ENCODE measurements at places on chromosomes 7 and 10.

- DNase-seq, result no peak
Observed at GRCh38 chr10:24463611-24464426, 254.9 kb downstream of the KIAA1217 start.

DNA sequence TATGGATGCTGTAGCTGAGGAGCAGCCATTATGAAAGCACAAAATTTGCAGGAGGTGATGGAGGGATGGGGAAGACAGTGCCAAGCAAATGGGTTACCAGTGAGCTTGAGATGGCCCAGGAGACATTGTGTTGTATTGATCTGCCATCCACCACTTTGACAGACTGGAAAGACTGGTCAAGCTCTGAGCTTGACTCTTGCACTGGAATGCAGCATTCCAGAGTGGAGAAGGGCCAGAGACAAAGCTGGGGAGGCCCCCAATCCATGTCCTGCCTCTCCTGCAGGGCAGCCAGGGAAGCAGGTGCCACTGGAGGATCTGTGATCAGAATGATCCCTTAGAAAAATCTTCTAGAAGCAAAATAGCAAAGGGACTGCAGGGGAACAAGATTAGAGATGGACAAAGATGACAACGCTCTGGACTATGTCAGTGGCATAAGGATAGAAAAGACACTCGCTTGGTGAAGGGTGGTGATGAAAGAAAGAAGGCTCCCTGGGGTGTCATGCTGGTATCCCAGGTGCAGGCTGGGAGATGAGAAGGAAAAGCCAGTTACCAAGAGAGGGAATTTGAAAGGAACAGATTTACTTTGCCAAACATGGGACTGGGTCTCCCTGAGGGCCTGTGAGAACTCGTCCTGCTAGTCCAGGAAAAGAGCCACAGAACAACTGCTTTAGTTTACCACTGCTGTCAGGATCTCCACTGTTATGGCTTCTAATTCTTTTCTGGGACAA is 5.0 kb downstream of the GSDME start:
- DNase-seq, result no peak

DNA sequence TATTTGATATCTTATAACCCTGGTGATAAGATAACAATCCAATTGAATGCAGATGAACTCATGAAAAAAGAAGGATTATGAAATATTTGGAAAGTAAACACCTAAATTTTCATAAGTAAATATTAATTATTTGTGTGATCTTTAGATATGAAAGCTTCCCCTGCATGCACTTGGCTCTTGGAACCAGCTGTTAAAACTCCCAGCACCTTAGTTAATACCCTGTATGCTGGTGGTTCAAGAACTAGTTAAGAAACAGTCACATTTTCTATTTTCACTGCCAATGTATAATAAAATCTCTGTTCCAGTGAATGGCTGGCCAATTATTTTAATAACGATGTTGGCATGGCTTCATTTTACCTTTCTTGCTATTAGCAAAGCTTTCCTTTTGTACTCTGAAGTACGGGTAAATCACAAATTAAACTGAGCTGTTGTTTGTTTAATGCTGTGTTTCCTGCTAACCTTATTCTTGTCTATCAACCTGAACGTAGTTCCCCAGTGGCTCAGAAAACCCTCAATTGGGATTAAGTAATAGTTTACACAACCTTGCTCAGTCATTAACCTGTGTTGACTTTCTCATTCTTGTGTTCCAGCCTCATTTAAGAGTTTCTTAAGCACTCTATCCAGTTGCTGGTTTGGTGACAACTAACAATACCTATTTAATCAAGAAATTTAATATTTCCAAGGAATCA is 38.9 kb downstream of the MET start:
- no peak for DNase-seq

GRCh38 chr10:46234026-46234425 is 52.8 kb upstream of the ANTXRL start:
- DNase-seq, result no peak

DNA sequence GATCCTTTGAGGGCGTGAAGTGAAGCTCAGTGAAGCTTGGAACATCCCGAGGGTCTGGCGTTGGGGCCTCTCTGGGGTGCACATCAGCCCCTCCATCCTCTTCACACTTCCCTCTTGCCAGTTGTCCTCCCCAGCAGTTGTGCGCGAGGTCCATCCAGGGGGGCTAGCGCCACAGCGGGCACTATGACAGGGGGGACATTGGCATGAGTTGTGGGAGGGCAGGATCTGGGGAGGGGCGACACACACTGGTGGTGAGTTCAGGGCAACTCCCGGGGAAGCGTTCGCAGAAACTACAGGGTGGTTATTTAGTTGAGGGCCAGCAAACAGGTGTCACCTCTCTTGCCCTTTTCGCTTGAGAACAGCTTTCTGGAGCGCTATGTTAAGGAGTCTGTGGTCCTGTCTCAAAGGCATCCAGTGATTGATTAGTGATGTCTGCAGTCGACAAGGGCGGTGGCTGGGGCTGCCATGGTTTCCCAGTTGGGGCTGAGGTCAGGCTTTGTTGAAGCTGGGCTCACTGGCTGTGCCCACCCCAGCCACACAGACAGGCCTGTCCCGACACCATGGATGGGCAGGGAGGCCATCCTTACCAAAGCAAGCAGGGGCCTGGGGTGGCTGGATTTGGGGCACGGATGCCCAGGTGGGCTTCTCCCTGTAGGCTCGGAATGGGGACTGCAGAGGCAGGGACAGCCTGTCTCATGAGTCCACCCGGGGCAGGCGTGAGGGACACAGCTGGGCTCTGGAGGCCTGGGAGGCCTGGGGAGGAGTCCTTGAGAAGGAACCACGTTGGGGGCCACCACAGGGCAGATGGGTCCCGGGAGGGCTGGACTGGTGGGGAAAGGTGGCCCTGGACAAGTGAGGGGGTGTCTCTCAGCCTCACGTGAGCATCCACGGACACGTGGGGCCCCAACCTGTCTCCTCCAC is 59.4 kb downstream of the UNCX start:
- DNase-seq, result no peak

DNA sequence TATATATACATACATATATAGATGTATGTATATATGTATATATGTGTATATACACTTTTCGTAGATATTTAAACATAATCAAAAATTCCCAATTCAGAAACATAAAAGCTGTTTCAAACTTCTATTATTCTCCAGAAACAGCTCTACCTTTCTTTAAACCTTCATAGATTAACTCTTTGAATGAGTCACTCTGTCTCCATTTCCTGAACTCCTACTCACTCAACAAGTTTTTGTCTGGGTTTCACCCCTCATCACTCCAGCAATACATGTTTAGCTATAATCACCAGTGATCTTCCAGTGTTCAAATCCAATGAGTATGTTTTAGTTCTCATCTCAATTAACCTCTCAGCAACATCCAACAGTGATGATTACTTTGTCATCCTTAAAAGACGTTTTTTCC is 9.6 kb downstream of the DGKB start:
- no peak for DNase-seq

- DNase-seq, result no peak
Observed at GRCh38 chr7:26958834-26959233, 94.4 kb upstream of the SKAP2 start.

DNA sequence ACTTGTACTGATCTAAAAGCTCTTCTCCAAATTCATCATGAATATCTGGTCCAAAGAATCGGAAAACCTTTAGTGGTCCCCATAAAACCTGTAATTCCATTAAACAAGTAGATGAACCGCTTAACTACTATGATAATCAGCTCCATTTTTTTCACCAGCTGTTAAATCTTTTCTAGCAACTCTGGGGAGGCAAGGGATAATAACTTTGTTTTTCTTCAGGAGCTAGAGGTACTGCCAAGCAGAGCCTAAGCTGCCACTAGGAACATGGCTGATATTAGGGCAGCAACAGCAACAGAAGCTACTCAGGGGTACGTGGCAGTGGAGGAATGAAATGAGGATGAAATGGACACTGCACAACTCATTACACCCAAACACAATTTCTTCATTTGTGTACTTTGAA is 138.0 kb downstream of the SRPK2 start:
- DNase-seq, result no peak

DNA sequence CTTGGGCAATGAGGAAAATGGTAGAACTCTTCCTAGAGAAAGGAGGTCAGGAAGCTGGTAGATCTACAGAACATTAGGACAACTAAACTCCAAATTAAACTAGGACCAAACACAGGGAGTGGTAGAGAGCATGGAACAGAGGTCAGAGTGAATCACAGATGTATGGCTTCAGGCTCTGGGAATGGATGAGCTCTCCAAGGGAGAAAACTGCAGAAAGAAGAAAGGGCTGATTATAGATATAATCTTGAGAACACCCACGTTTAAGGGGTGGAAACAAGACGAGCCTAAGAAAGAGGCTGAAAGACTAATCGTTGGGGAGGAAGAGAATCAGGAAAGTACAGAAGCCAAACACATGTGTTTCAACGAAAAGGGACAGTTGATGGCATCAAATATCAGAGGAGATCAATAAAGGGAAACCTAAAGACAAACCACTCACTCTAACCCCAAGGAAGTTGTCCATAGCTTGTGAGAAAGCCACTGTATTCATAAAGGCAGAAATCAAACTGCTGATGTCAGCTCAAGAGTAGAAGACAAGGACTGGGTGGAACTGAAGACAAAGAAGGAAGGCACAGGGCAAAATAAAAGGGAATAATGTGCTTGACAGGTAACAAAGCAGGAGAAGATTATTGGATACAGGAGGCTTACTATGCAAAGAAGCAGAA is 41.4 kb downstream of the NUDCD3 start:
- no peak for DNase-seq

DNA sequence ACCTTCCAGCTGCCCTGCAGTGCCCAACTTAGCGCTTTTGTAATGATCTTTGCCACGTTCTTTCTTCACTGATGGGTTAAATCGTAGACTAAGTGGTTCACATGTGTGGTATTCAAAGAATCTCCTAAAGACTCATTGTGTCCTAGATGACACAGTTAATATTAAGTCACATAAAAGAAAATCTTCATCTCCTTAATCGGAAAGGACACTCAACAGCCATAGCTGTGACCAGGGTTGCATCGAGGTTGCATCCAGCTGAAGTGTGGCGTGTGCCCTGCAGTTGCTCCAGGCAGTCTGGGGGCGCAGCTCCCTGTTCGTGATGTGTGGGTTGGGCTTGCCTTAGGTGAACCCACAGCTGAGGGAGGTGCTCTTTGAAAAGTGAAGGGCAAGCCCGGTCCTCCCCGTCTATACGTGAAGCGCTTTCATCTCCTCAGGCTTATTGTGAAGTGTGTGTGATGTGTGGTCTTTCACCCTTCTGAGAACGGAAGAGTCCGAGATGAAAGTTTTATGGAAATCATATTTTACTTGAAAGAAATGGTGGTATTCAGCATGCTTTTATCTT is 122.7 kb downstream of the TRRAP start:
- DNase-seq, result no peak

GRCh38 chr7:42692621-42693020 is 219.2 kb downstream of the C7orf25 start:
- DNase-seq, result no peak

GRCh38 chr7:94325122-94325475 is 69.6 kb upstream of the COL1A2 start:
- DNase-seq, result no peak

DNA sequence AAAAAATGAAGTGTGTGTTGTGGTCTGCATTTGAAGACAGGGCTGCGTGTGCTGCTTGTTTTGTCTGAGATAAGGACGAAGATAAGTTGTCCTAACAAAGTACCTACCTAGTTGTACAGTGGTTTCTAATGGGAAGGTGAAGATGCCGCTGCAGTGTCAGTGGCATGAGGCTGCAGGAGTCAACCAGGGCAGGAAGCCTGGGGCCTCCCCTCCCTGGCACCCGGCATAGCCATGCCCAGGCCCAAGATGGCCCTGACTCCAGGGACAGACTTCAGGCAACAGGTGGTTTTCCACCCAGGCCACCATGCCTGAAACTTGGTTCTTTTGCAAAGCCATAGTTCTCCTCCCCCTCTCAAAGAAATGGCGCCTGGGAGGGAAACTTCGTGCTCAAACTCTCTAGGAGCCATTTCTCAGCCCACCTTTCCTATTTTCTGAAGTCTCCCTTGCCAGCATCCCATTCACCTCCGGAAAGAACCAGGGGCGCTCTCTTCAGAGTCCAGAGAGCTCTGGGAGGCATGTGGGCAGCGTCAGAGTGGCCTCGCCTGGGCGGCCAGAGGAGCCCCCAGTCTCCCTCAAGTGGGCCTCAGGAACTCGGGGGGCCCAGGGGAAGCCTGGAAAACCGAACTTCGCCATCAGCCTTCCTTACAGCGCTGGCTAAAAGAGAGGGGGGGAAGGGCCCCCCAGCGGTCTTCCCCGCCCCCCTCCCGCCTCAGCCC is 2.1 kb upstream of the KAT6B start:
- no peak for DNase-seq

GRCh38 chr7:41189866-41190265 is 513.0 kb downstream of the INHBA start:
- no peak for DNase-seq

DNA sequence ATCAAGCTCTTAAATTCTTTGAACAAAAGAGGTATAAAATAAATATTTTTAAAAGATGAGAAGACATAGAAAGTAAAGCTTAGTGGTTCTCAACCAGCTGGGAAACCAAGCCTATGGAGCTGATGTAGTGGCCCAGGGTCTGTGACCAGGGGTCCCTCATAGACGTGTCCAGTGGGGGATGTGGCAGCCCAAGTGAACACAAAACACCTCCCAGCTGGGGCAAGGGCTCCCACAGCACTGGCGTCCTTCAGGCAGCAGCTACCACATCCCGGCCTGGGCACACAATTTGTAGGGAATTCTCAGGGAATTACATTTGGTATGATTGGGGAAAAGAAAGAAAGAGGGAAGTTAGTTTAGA is 17.8 kb upstream of the CCDC71L start:
- no peak for DNase-seq

- no peak for DNase-seq
Observed at GRCh38 chr10:97089209-97089870, 96.4 kb downstream of the SLIT1 start.

- no peak for DNase-seq
Observed at GRCh38 chr10:132663666-132664365, 122.1 kb downstream of the NKX6-2 start.

- no peak for DNase-seq
Observed at GRCh38 chr10:14798636-14799035, 23.9 kb upstream of the FAM107B start.

DNA sequence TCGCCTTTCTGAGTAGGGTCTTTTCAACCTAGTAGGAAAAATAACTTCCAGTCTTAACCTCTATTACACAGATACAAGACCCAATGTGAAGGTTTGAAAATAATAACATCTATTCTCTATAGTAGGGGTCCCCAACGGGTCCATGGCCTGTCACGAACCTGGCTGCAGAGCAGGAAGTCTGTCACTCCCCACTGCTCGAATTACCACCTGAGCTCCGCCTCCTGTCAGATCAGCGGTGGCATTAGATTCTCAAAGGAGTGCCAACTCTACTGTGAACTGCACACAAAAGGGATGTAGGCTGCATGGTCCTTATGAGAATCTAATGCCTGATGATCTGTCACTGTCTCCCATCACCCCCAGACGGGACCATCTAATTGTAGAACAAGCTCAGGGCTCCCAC is 7.4 kb downstream of the YWHAG start:
- DNase-seq, result no peak

DNA sequence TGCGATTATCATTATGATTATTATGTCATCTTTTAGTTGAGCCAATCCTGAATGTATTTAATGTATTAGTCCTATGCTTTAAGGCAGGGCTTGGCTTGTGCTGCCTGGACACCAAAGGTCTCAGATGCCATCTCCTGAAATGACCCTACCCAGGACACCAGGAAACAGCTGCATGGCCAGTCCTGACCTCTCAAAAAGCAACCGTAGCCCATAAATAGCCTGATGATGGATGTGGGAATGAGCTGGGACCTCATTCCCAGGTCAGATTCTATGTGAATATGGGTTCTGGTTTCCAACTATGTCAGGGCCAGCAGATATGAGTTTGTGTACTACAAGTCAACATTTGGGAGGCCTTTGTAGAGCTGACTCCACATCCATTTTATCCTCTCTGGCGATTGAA is 438.4 kb downstream of the NRG3 start:
- DNase-seq, result no peak

All from stimulated activated CD8-positive, alpha-beta memory T cell treated with anti-CD3 and anti-CD28 coated beads, Interleukin-12 subunit alpha, Interleukin-12 subunit beta, amount 100 ng/mL, for 4 hours (primary cell).